Stimulated activated CD8-positive, alpha-beta memory T cell treated with anti-CD3 and anti-CD28 coated beads, Interleukin-4, amount 100 ng/mL, for 4 hours (primary cell): ENCODE measurements at places on chromosomes 13 and 19.

GRCh38 chr13:24713022-24713421 lies 32.8 kb downstream of the ATP12A start:
- DNase-seq, result no peak

DNA sequence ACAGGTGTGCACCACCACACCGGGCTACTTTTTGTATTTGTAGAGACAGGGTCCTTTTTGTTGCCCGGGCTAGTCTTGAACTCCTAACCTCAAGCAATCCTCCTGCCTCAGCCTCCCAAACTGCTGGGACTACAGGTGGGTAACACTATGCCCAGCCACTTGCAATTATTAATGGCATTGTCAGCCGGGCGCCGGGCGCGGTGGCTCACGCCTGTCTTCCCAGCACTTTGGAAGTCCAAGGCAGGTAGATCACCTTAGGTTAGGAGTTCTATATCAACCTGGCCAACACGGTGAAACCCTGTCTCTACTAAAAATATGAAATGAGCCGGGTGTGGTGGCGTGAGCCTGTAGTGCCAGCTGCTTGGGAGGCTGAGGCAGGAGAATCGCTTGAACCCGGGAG lies 2.7 kb upstream of the MEX3D start:
- no peak for DNase-seq

- DNase-seq, result no peak
Observed at GRCh38 chr19:49067554-49067953, 2.9 kb upstream of the NTF4 start.

- DNase-seq, result no peak
Observed at GRCh38 chr19:47481460-47482052, 2.5 kb downstream of the KPTN start.

- DNase-seq, result no peak
Observed at GRCh38 chr19:40908976-40909375, 26.9 kb upstream of the CYP2A7 start.

GRCh38 chr13:94263038-94263437 lies 216.4 kb downstream of the DCT start:
- no peak for DNase-seq

DNA sequence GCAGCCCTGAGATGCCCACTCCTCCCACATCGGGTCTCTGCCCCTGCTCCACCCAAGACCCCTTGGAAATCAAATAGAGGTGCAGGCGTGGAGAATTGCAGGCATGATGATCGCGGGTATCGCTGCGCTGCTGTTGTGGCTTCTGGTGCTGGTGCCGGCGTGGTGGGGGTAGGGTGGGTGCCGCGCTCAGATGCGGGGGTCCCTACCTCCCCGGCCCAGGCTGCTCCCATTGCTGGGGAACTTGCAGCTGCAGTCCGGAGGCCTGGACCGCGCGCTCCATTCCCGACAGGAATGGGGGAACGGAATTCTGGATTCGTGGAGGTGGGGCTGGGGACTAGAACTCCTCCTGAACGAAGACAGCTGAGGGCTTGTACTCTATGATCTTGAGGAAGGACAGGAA lies 20.4 kb downstream of the CYP2F1 start:
- no peak for DNase-seq

- DNase-seq, result no peak
Observed at GRCh38 chr13:50494138-50494537, 349.4 kb downstream of the DLEU7 start.

- no peak for DNase-seq
Observed at GRCh38 chr13:36090592-36090991, 40.6 kb downstream of the DCLK1 start.

DNA sequence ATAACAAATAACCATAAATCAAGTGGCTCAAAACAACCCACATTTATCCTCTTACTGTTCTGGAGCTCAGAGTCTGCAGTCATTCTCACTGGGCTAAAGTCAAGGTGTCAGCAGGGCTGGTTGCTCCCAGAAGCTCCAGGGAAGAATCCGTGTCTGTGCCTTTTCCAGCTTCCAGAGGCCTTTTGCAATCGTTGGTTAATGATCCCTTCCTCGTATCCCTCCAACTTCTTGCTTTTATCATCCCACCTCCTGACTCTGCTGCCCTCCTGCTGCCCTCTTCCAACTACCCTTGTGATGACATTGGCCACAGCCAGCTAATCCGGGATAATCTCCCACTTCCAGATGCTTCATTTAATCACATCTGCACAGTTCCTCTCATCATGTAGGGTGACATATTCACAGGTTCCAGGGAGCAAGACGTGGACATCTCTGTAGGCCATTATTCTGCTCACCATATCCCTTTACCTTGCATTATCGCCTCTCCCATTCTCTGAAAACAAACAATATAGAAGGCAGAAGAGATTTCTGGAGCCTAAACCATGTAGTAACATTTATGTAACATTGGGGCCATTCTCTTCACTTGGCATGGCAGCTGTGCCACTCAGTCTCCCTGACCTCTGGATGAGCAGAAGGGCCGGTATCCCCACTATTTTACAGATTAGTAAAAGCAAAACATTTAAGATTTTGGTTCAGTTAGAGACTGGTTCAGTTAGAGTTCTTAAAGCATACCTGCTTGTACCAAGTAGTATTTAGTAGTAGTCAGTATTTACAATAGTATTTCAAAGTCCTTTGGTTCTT lies 53.5 kb downstream of the RFC3 start:
- DNase-seq, result no peak

GRCh38 chr19:3880471-3881271 lies at the start of gene ATCAY:
TSS of gene ATCAY (plus strand) at chr19:3880685. CDS start at chr19:3885768, 5,083 bp downstream.
- no peak for DNase-seq

DNA sequence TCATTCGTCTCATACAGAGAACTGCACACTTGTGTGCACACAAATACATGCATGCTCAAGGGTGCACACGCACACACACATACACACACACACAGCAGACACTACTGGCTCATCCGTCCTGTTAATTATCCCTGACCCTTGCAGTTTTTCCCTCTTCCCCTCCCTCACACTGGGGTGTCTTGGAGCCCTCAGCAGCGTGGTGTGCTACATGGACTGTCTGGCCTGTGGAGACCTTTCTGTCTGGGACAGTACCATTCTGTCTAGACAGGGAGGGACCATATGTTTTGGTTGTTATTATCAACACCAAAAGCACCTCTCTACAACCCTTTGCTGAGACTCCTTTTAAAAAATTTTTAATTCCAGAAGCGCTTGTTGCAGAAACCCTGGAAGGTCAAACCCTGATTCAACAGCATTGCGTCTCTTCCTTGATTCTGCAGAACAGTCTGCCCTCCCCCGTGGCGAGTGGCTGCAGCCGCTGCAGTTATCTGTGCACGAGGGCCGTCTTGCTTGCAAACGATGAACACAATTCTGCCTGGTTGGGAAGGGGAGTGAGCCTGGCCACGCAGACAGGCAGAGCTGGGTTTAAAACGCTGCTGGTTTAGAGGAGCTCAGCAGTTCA lies 374.0 kb downstream of the IRS2 start:
- DNase-seq, result no peak

DNA sequence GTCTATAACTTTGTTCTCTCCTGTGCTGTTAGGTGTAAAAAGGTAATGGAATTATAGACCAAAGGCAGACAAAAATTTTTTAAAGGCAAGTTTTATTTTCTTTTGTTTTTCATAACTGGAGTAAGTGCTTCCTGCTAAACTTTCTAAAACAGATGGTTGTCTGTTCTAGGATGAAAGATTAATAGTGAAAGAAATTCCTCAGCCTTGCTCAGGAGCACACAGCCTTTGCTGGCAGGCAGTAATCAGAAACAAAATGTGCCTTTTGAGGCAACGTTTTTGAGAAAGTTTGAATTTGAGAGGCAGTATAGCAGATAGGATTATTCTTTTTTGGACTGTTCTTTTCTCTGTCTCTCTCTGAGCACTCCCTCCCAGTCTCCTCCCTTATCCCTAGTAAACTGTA lies 2749.5 kb downstream of the PCDH9 start:
- no peak for DNase-seq

GRCh38 chr19:4208385-4209094 lies 20.8 kb upstream of the EBI3 start:
- no peak for DNase-seq

DNA sequence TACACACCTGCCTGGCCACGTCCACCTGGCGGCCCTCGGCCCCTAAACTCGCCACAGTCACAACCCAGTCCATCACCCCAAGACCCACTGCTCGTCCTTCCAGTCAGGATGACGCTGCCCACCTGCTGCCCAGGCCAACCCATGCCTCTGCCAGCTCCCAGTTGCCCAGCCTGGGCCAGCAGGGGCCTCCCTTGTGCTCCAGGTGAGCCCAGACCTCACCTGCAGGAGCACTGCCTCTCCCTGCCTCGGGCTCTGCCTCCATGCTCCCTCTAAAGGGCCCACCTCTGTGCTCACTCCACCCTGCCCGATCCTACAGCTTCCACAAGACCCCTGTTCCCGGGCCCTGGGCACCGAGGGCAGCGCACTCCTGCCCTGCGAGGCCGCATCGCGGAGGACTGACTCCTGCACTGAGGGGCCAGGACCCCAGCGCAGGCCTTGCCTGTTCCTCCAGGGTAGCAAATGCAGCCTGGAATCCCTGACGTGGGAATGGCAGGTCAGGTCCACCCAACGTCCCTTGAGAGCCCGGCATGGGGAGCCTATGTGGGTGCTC lies 8.0 kb upstream of the CACTIN start:
- no peak for DNase-seq

GRCh38 chr13:97724450-97724849 lies 229.0 kb upstream of the IPO5 start:
- no peak for DNase-seq

DNA sequence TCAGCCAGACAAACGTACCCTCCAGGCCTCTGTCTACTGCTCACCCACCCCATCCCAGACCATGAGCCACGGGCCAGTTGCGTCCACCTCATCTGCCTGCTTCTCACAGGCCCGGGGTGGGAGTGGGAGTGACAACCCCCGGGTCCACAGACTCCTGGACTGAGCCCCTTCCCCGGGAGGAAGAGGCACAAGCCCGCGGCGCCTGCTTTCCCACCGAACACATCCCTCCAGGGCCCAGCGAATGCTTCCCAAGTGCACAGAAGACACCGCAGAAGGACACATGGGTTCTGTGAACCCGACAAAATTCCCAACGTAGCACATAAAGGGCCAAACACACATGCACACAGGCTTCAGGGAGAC lies 18.0 kb upstream of the PLPP2 start:
- DNase-seq, result no peak

DNA sequence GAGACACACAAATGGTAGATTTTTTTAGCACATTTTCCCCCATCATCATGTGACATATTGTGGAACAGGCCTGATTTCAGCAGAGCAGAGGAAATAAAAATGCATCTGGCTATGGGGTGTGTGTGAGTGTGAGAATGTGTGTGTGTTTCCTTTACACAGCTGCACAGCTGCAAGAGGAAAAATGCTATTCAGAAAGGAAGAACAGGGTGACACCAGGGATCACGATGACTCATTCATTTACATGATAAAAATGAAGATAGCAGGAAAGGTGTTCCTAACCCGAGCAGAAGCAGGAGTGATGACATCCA lies 469.5 kb upstream of the TSHZ3 start:
- no peak for DNase-seq

- DNase-seq, result no peak
Observed at GRCh38 chr19:29666578-29667386, 1.5 kb downstream of the PLEKHF1 start.

GRCh38 chr13:98181111-98181815 lies 4.2 kb upstream of the RNF113B start:
- no peak for DNase-seq

DNA sequence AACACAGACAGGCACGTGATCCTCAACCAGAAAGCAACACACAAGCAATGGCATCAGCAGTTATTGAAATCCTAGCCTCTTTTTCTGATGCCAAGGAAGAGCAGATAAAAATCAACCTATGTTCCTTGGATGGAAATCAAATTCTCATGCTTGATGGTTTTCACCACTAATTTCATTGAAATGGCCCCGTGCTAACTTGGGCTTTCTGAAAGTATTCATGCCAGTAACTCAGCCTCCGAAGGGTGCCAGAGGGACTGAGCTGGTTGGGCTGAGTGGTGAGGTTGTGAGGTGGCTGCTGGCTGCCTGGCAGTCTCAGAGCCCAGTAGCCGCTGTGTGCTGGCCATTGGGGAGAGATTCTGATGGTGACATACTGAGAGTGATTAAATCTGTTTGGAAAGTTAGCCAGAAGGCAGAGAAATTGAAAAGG lies 309.3 kb downstream of the DCT start:
- DNase-seq, result no peak

DNA sequence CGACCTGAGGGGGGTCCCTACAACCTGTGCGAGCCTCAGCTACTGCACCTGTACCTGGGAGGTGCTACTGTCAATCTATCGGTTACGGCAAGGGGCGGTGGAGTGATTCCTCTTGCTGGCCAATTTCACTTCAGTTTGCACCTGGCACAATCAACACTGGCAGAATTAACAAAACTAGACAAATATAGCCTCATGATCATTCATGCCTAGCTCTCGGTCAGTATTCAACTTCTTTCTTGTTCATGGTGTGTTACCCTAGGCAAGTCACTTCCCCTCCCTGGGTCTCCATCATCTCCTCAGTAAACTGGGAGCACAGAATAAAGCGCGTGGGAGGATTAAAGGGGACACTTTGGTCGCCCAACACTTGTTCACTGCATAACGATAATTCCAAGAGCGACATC lies 618 bp downstream of the HAUS8 start:
- DNase-seq, result no peak

DNA sequence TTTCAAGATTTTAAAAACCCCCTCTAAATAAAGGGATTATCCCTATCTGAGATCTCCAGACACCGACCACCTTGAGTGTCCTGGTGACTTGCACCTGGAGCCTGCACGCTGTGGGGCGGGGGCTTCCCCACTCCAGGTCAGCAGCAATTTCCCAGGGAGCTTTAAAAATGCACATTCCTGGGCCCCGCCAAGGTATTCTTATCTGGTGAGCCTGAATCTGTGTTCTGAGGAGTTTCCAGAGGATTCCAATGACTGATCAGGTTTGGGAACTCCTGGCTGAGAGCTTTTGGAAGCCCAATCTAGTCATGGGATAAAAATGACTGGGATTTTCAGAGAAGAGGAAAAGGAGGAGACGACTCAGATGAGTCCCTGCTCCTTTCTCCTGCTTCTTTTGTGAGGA lies 66.1 kb downstream of the FGF9 start:
- DNase-seq, result no peak

- no peak for DNase-seq
Observed at GRCh38 chr19:14674764-14675163, at the start of gene ADGRE3. TSS of gene ADGRE3 (minus strand) at chr19:14674844. CDS start at chr19:14674770, 74 bp downstream.

GRCh38 chr19:38527466-38528136 lies 90.2 kb downstream of the MAP4K1 start:
- DNase-seq, result no peak
